Gastrocnemius medialis (tissue), 4 donors: ENCODE measurements at places on chromosomes 5 and 9. TPM values are rescaled to one million over a fixed set of nuclear protein-coding genes. Genes with fewer than 3 reads are reported as not detected.
A peak's percentile ranks its signal among the peaks of the same experiment; 100 is the strongest.

DNA sequence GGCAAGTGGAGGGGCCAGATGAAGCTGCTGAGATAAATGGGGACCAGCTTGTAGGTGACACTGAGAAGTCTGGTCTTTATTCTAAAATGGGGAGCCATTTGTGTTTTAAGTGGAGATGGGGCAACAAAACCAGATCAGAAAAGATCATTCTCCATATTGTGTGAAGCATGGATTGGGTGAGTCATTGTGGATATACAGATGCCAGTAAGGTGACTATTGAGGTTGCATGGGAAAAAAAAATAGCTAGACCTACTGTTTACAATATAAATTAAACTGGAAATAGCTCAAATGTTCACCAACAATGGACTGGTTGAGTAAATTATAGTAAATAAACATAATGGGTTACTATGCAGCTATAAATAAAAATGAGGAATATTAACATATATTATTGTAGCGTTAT lies 5.4 kb upstream of the MAP1B start:
- no peak for DNase-seq
- peaks cover 1% of the 10 kb centered on the region for H3K4me1 ChIP-seq
- H3K36me3 ChIP-seq: no peaks in the 10 kb centered on the region
- H3K27me3 ChIP-seq: peaks cover 12% of the 10 kb centered on the region
- H3K4me3 ChIP-seq: no peak overlapping the region
- H3K27ac ChIP-seq: no peak overlapping the region

- no peaks in the 10 kb centered on the region for H3K36me3 ChIP-seq
- no peak for DNase-seq
- no peaks in the 10 kb centered on the region for H3K27me3 ChIP-seq
- H3K4me1 ChIP-seq: no peaks in the 10 kb centered on the region
- no peak overlapping the region for H3K27ac ChIP-seq
These were observed 311.2 kb downstream of the TRIM32 start for GRCh38 chr9:116998305-116998704.

GRCh38 chr5:159504106-159504856 lies 174.0 kb upstream of the IL12B start:
- no peaks in the 10 kb centered on the region for H3K4me1 ChIP-seq
- no peak for DNase-seq
- no peak overlapping the region for H3K4me3 ChIP-seq
- no peaks in the 10 kb centered on the region for H3K36me3 ChIP-seq
- peak overlapping the region; percentile 36 for H3K27ac ChIP-seq
- H3K27me3 ChIP-seq: no peaks in the 10 kb centered on the region

- H3K36me3 ChIP-seq: no peaks in the 10 kb centered on the region
- DNase-seq: peak; percentile 23
- peaks cover 21% of the 10 kb centered on the region for H3K4me1 ChIP-seq
- peak overlapping the region; percentile 27 for H3K4me3 ChIP-seq
- no peak overlapping the region for H3K27ac ChIP-seq
These were observed 233.1 kb downstream of the ADAMTSL1 start for GRCh38 chr9:18707061-18707461.

TLR4 gene
- 7.5 TPM for total RNA-seq

- no peaks in the 10 kb centered on the region for H3K27me3 ChIP-seq
- peak overlapping the region; percentile 67 for H3K27ac ChIP-seq
- H3K36me3 ChIP-seq: no peaks in the 10 kb centered on the region
- H3K4me1 ChIP-seq: peaks cover 7% of the 10 kb centered on the region
- no peak overlapping the region for H3K4me3 ChIP-seq
These were observed 737.9 kb upstream of the ZNF608 start for GRCh38 chr5:125484272-125484741.
